COR-L47 (cell line): ENCODE measurements at places on chromosomes 13 and 19.

DNA sequence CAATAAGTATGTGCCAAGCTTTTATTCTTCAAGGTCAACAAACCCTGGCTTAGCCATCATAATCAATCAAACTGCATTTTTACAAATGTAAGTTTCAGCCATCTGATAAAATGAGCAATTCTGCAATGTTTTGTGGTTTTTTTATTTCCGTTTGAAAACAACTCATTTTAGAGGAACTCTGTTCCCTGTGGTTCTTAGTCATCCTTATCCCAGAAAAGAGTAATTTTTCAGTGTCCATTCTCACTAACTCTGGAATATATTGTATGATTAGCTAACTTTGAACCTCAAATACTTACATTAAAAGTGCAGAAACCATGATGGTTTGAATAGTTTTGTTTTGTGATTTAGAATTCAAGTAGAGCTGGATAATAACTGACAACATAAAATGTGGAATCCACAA is 87.6 kb downstream of the IRS2 start:
- DNase-seq = no peak

- no peak for DNase-seq
Observed at GRCh38 chr13:99066219-99066618, 88.4 kb upstream of the DOCK9 start.

- DNase-seq = no peak
Observed at GRCh38 chr19:55648585-55649267, 714 bp downstream of the CCDC106 start.

DNA sequence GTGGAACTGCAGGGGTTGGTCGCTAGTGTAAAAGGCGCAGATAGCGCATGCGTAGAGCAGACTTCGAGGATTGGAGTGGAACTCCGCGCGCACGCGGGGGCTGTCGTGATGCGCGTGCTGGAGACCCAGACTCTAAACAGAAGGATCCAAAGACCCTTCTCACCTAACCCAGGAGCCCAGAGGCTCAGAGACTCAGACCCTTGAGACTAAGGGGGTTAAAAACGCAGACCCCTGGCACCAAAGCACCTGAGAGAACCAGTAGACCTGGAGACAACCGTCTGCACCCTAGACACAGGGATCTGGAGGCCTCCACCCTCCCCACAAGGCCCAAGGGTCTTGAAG is 567 bp upstream of the CTU1 start:
- no peak for DNase-seq

DNA sequence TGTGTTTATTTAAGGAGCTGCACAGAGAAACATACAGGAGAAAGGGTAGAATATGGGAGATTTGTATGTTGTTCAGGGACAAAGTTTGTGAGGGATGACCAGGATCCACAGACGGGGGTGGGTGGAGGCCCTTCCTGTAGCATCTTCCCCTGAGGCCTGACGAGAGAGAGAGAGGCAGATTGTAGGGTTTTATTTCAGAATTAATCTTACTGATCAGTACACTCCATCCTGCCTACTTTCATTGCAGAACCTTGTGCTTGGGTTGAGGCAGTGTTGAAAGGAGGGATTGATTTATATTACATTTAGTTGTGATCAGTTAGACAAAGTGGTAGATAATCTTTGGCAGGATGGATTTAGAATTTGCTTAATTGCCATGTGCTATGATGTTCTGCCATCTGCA is 39.6 kb downstream of the MTUS2 start:
- DNase-seq = no peak

- no peak for DNase-seq
Observed at GRCh38 chr19:1989513-1990229, 25.8 kb downstream of the BTBD2 start.

GRCh38 chr13:35309706-35310105 is 166.8 kb downstream of the MAB21L1 start:
- no peak for DNase-seq

- no peak for DNase-seq
Observed at GRCh38 chr19:46723471-46723870, 6.6 kb upstream of the PRKD2 start.

DNA sequence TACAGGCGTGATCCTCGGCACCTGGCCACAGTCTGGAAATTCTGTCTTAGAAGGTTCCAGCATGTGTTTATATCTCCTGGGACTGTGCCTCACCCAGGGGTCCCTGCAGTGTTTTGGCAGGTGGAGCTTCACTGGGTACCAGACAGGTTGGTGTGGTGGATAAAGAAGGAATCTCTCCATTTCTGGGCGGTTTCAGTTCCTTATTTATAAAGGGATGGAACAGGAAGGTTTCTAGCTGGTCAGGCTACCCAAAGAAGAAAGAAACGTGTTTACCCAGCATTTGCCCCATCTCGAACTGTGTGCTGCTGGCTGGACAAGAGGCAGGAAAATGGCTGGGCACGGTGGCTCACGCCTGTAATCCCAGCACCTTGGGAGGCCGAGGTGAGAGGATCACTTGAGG is 9.8 kb downstream of the PNPLA6 start:
- no peak for DNase-seq

DNA sequence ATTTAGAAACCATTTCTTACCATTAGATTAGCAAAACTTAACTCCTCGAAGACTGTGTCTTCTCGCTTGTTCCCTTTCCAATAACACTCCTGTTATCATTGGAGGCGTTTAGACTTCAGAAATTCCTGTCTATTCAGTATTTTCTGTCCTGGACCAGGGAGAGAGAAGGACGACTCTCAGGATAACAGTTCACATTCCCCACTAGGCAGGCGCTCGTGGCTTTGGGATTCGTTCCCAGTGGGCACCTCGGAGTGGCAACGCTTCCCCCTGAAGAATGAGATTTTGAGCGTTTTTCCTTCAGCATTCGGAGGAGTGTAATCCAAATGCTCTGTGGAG is 429 bp upstream of the ZNF225 start:
- no peak for DNase-seq

GRCh38 chr19:12867120-12868099 is 13.8 kb downstream of the DNASE2 start:
- DNase-seq = no peak
